ENCODE measurements at places on chromosomes 4 and X.

DNA sequence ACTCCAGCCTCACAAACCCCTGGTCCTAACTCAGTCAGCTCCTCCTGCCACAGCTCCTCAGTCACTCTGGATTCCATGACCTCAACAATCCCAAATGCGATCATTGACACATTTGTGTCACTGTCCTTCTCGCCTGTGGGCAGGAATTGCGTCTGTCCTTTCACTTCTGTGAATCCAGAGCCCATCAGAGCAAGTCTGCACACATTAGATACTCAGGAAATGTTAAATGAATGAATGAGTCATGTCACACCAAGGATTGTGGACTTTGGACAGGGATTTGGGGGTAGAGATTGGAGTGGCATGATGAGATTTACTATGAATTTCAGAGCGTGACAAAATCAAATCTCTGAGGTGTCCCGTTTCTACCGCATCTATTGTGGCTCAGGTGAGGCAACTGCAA lies 11.8 kb upstream of the CLDN24 start:
- no peak for DNase-seq

- DNase-seq = no peak
Measured at GRCh38 chr4:170015285-170015684, 10.9 kb downstream of the MFAP3L start.

GRCh38 chr4:138891631-138892031 lies 124.0 kb upstream of the NOCT start:
- DNase-seq = no peak

GRCh38 chrX:19513383-19513782 lies 1.9 kb downstream of the MAP3K15 start:
- DNase-seq = no peak

DNA sequence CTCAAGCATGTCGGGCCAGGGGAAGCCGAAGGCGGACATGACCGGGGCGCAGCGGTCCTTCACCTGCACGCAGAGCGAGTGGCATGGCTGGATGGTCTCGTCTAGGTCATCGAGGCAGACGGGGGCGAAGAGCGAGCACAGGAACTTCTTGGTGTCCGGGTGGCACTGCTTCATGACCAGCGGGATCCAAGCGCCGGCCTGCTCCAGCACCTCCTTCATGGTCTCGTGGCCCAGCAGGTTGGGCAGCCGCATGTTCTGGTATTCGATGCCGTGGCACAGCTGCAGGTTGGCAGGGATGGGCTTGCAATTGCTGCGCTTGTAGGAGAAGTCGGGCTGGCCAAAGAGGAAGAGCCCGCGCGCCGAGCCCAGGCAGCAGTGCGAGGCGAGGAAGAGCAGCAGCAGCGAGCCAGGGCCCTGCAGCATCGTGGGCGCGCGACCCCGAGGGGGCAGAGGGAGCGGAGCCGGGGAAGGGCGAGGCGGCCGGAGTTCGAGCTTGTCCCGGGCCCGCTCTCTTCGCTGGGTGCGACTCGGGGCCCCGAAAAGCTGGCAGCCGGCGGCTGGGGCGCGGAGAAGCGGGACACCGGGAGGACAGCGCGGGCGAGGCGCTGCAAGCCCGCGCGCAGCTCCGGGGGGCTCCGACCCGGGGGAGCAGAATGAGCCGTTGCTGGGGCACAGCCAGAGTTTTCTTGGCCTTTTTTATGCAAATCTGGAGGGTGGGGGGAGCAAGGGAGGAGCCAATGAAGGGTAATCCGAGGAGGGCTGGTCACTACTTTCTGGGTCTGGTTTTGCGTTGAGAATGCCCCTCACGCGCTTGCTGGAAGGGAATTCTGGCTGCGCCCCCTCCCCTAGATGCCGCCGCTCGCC lies at the start of gene SFRP2:
SFRP2 (minus strand) TSS at position 671 of the 864 bp plus-strand sequence; CDS start at position 423, 248 bp downstream.
- DNase-seq = no peak

DNA sequence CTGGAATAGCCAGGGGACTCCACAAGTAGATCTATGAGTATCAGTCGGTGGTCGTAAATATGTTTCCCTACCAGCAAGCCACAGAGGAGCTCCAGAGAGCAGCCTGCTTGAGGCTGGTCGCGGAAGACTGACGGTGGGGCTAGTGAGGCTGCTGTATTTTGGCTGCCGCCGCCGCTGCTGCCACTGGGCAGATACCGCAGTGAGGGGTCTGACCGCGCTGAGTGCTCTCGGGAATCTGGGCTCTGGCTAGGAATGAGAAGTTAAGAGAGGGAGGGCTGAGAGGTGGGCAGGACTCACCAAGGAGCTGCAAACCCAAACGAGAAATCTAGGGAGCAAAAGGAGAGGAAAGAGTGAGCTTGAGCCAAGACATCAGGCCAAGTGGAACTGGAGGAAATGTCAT lies at the start of gene EXOC1L:
EXOC1L (plus strand) TSS at position 157 of the 400 bp plus-strand sequence; CDS start at position 394, 237 bp downstream.
- no peak for DNase-seq

- peak; percentile 33 for DNase-seq
Measured at GRCh38 chrX:9476810-9477575, 12.1 kb downstream of the TBL1X start.

GRCh38 chrX:124194901-124195300 lies 137.6 kb upstream of the TEX13D start:
- no peak for DNase-seq

DNA sequence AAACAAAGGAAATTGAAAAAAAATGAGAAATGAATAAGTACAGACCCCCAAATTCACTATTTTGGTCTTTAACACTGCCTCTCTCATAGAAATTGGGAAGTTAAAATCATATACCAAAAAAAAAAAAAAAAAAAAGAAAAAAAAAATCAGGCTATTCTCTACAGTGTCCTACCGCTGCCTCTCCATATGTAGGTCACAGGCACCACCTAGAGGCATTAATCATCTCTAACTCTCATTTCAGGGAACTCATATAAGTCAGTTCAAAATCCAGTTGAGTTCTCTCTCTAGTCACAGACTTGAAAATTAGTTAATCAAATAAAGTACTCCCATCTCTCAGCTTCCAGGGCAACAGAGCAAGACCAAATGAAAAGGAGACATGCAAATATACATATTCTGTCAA lies 47.9 kb downstream of the COX18 start:
- DNase-seq = peak; percentile 59

- DNase-seq = no peak
Measured at GRCh38 chr4:142549248-142549647, 296.9 kb downstream of the INPP4B start.

DNA sequence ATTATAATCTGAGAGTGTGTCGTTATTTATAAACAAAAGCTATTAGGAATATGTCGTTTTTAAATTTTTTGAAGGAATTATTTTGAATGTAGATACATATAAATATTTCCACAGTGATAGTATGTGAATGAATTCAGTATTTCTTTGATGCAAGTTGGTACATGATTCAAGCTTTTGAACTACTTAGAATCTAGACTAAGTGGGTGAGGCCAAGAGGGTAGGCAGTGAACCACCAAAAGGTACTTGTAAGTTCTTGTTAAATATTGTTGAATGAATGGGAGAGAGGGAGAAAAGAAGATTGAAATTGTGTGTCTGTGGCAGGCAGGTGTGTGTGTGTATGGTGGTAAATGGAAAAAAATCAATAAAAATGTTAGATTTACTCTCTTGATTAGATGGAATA lies 69.6 kb downstream of the ARFIP1 start:
- no peak for DNase-seq

DNA sequence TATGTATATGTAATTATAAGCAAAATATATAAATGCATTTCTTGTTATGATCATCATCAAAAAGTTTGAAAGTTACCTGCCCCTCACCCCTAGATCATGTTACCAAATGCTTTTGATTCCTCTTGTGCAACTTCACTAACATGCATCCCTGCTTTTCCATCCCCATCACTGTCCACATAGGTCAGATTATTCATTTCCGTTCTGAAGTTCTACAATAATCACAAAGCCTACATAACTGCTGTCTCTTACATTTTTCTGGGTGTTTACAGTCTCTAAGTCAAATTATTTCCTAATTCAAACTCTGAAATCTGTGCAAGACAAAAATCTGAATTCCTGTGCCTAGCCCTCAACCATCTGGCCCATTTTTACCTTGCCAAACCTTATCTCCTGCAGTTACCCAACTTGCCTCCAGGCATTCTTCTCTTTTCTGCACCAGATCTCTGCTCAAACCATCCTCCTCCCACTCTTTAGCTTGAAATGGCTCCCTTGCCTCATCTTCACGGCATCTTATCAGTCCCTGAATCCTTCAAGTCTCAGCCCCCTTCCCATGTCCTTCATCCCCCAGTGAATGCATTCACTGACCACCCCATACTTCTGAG lies 42.4 kb upstream of the SLC39A8 start:
- no peak for DNase-seq

- no peak for DNase-seq
Measured at GRCh38 chrX:110167952-110168451, 149.9 kb downstream of the AMMECR1 start.

GRCh38 chr4:97643179-97643578 lies 500.1 kb downstream of the STPG2 start:
- no peak for DNase-seq

DNA sequence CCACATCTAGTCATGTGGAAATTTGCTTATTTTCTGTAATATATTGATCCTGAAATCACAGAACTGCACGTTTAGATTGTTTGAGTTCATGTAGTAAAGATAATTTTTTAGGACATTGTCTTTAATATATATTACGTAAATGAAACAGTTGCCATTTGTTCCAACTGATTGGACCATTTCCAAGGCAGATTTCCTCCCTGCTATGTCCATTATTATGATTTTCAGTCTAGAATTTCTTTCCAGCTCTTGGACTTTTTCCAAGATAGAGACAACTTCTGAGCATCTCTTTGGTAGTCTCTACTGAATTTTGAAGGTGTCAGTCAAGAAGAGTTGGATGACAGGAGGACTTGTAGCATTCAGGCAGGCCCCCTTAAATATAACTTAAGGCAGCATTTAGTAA lies 94.6 kb downstream of the STIM2 start:
- no peak for DNase-seq

DNA sequence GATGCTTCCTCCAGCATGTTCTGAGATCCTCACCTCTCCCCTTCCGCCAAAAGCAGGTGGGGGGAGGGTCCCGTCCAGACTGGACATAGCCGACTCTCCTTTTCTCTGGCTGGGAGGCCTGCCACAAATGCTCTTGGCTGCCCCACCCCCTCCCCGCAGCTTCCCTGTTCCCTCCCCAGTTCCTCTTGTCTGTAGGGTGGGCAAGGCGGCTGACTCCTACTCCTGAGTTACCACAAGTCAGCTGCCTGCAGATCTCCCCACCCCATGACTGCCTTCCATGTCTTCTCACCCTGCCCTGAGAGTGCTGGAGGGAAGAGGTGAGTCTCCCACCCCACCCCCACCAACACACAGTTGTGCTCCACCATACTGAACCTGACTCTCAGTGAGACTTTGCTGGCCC lies 2.9 kb downstream of the ATP6AP1 start:
- no peak for DNase-seq

DNA sequence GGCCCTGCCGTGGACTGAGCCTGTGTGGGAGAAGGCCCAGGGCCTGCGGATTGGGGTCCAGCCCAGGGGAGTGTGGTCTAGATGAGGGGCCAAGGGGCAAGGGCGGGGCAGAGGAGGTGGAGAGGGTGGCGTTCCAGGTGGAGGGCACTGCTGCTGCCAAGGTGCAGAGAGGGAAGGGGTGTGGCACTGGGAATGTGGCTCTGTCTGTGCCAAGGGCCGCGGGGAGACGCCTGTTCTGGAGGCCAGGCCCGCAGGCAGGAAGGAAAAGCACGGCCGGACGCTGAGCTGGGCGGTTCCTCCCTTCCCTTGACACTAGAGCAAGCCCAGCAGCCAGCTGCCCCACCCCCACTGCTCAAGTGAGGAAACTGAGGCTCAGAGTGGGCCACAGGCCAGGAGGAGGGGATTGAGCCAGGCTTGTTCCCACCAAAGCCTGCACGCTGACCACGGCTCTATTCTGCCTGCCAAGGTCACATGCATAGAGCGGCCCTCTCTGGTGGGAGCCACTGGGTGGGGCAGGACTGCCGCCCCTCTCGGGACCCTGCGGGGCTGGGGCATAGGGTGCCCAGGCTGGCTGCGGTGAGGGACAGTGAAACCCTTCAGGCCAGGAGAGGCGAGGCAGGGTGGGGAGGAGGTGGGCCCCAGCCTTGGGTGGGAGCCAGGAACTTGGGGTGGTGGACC lies 13.0 kb downstream of the SH3BP2 start:
- peak; percentile 55 for DNase-seq

- DNase-seq = no peak
Measured at GRCh38 chr4:84455697-84456096, 43.4 kb downstream of the NKX6-1 start.

GRCh38 chrX:68832101-68832416 lies 3.2 kb downstream of the EFNB1 start:
- DNase-seq = no peak

DNA sequence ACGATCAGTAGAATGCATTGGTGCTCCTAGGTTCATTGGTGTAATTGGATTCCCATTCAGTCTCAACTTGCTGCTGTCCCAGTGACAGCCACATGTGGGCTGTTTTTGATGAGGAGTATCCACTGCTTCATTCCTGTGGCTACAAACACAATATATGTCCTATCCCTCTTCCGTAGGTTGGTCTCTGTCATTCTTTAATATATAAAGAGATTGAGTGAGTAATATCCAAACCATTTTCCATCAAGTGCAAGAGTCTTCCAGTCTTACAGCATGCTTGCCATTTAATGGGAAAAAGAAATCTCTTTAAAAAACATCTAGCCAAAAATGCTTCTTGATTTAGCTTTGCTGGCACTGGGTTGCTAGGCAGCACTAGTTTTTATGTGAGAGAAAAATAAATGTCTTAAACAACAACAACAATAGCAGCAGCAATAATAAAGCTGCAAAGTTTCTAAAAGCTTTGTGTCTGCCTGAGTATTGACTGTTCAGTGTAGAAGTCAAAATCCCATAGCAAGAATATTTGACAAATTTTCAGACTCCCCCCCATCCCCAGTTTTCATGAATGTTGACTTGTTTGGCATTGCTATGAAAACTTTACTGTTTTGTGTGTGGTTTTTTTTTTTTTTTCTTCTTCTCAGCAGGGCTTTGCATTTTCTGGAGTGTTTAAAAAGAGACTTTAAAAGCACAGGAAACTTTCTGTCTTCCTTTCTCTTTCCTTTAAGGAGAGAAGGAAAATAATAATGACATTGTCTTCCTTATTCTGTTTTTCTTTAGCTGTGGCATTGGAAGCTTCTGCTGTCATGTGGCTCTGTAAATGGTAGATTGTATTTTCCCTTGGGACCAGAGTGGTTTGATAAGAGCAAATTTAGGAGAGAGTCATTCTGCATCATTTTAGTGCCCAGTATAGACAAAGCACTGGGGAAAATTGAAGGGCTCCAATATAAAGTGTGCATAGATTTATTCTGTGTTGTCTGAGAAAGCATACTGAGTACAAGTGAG lies 244.3 kb downstream of the ARHGAP10 start:
- no peak for DNase-seq

- no peak for DNase-seq
Measured at GRCh38 chr4:133160853-133161252, 11.8 kb downstream of the PCDH10 start.

DNA sequence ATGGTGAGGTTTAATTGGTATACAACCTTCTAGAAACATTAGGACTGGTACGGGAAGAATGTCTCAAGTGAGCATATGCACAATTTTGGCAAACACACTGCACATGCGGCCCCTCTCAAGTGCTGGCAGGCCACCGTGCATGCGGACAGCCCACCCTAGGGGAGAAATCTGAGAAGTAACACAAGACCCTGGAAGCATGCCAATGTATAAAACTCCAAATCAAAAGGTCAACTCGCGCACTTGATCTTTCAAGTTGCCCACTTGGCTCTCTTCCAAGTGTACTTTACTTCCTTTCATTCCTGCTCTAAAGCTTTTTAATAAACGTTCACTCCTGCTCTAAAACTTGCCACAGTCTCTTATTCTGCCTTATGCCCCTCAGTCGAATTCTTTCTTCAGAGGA lies 488.3 kb downstream of the CFAP47 start:
- no peak for DNase-seq
